A549 treated with dexamethasone at 1 μM for 4 hours (cell line): ENCODE measurements at places on chromosomes 13 and 19. TPM values are rescaled to one million over a fixed set of nuclear protein-coding genes. Genes with fewer than 3 reads are reported as not detected.

The SPACA4 gene
- 0.08 to 0.11 TPM in 2 of 5 replicates, not detected in the others for total RNA-seq

The LIPE gene
- 1.4 to 2.1 TPM (median 1.6 TPM) in 5 replicates for total RNA-seq

The IRGC gene
- not detected in 5 replicates for total RNA-seq

The LAIR2 gene
- total RNA-seq = not detected in 5 replicates

The OR7D2 gene
- 0.04 to 0.07 TPM in 2 of 5 replicates, not detected in the others for total RNA-seq

The ALG11 gene
- 6.7 to 10.1 TPM (median 8.3 TPM) in 5 replicates for total RNA-seq

The ZNF878 gene
- total RNA-seq = not detected in 5 replicates

The POSTN gene
- total RNA-seq = 0.02 to 0.09 TPM (median 0.06 TPM) in 5 replicates

The CEACAM3 gene
- not detected in 5 replicates for total RNA-seq

The MRPL57 gene
- total RNA-seq = 19.3 to 26.4 TPM (median 22.9 TPM) in 5 replicates

The ADAMTSL5 gene
- total RNA-seq = 2.4 to 4.9 TPM (median 3.0 TPM) in 5 replicates

The RFPL4A gene
- total RNA-seq = 0.61 to 1.2 TPM (median 0.88 TPM) in 5 replicates

The ZNF611 gene
- total RNA-seq = 2.2 to 3.2 TPM (median 2.3 TPM) in 5 replicates

The GRIN2D gene
- total RNA-seq = 5.0 to 9.7 TPM (median 8.6 TPM) in 5 replicates

The IGSF23 gene
- total RNA-seq = 0.19 to 0.74 TPM (median 0.43 TPM) in 5 replicates
